GM23248 (cell line): ENCODE measurements at places on chromosomes 6 and 20. TPM values are rescaled to one million over a fixed set of nuclear protein-coding genes. Genes with fewer than 3 reads are reported as not detected.
A peak's percentile ranks its signal among the peaks of the same experiment; 100 is the strongest.

ADTRP gene
- total RNA-seq, result 0.63 and 1.3 TPM in 2 replicates

RHAG gene
- total RNA-seq, result not detected in 2 replicates

GRCh38 chr6:127000631-127001030 is 117.8 kb upstream of the RSPO3 start:
- DNase-seq, result no peak

- DNase-seq, result no peak
Observed at GRCh38 chr20:45408646-45409213, 641 bp downstream of the DBNDD2 start.

AIF1 gene
- not detected in 2 replicates for total RNA-seq

DNA sequence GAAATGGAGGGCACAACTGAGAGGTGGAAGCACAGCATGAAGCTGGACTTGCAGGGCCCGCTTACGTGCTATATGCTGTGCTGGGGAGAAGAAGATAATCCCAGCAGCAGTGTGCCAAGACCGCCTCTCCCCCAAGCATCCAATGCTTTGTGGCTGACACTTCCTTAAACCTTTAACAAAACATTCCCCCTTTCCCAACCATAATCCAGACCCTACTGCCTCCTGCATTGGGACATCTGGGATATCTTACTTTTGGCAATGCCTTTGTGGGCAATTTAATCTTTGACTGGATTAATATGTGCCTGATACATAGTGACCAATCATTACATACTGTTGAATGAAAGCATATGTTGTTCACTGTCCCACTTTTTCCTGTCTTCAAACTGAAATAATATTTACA is 3.1 kb upstream of the TENT5A start:
- no peak for DNase-seq

- DNase-seq, result peak; percentile 70
Observed at GRCh38 chr6:137043710-137044365, 927 bp downstream of the IL20RA start.

NRSN1 gene
- total RNA-seq, result not detected in 2 replicates
